ENCODE measurements at places on chromosomes 7 and 10. TPM values are rescaled to one million over a fixed set of nuclear protein-coding genes. Genes with fewer than 3 reads are reported as not detected.

ANKRD1 gene
- 1.6 TPM for total RNA-seq

NME8 gene
- total RNA-seq = not detected

ACSL5 gene
- total RNA-seq = 18.5 TPM

HDAC9 gene
- 1.1 TPM for total RNA-seq

MUC12 gene
- 0.54 TPM for total RNA-seq

MMP21 gene
- 0.15 TPM for total RNA-seq

IKZF1 gene
- total RNA-seq = not detected

LRRC61 gene
- total RNA-seq = 1.6 TPM

GCK gene
- total RNA-seq = 0.69 TPM

HYAL4 gene
- total RNA-seq = not detected

C10orf53 gene
- total RNA-seq = not detected

PROSER2 gene
- total RNA-seq = 2.1 TPM

ARID5B gene
- 62.0 TPM for total RNA-seq

SLC13A1 gene
- not detected for total RNA-seq

ALOX5 gene
- not detected for total RNA-seq

NEURL1 gene
- total RNA-seq = 0.68 TPM

OR2A42 gene
- not detected for total RNA-seq

LIPF gene
- total RNA-seq = not detected

AGAP6 gene
- total RNA-seq = 2.4 TPM

AKR1B15 gene
- not detected for total RNA-seq

SFTPA1 gene
- total RNA-seq = not detected

WNT8B gene
- not detected for total RNA-seq

TRIM73 gene
- total RNA-seq = 0.59 TPM

C10orf62 gene
- not detected for total RNA-seq

CTBP2 gene
- 32.0 TPM for total RNA-seq

CPXM2 gene
- total RNA-seq = 0.75 TPM

NOS3 gene
- total RNA-seq = 3.1 TPM

DYNC1I1 gene
- 1.9 TPM for total RNA-seq

SLC26A3 gene
- total RNA-seq = not detected
